ENCODE measurements at places on chromosomes 5 and 9. TPM values are rescaled to one million over a fixed set of nuclear protein-coding genes. Genes with fewer than 3 reads are reported as not detected.

PRSS3 gene
- 95.6 TPM for total RNA-seq

SYK gene
- total RNA-seq: 29.7 TPM

SPATA31C1 gene
- total RNA-seq: not detected

GRIA1 gene
- total RNA-seq: not detected

EIF4EBP3 gene
- total RNA-seq: 3.2 TPM

PTGES gene
- total RNA-seq: 0.90 TPM

SHC3 gene
- total RNA-seq: 0.26 TPM

DND1 gene
- total RNA-seq: 0.26 TPM

FOXD4L3 gene
- not detected for total RNA-seq

ARID3C gene
- 0.26 TPM for total RNA-seq

IFNA2 gene
- not detected for total RNA-seq

IFNB1 gene
- 0.26 TPM for total RNA-seq

ENTPD8 gene
- not detected for total RNA-seq

KCTD16 gene
- under 0.01 TPM for total RNA-seq

NAIP gene
- 0.26 TPM for total RNA-seq

NUDT12 gene
- total RNA-seq: 11.6 TPM

Measured in bronchial epithelial cell (primary cell).